ENCODE measurements at places on chromosomes 3 and 15. TPM values are rescaled to one million over a fixed set of nuclear protein-coding genes. Genes with fewer than 3 reads are reported as not detected.

- no peak for DNase-seq
These were observed 71.0 kb upstream of the GALNT15 start for GRCh38 chr3:16103472-16103871.

Gene CIB2
- 29.9 TPM for polyA plus RNA-seq

DNA sequence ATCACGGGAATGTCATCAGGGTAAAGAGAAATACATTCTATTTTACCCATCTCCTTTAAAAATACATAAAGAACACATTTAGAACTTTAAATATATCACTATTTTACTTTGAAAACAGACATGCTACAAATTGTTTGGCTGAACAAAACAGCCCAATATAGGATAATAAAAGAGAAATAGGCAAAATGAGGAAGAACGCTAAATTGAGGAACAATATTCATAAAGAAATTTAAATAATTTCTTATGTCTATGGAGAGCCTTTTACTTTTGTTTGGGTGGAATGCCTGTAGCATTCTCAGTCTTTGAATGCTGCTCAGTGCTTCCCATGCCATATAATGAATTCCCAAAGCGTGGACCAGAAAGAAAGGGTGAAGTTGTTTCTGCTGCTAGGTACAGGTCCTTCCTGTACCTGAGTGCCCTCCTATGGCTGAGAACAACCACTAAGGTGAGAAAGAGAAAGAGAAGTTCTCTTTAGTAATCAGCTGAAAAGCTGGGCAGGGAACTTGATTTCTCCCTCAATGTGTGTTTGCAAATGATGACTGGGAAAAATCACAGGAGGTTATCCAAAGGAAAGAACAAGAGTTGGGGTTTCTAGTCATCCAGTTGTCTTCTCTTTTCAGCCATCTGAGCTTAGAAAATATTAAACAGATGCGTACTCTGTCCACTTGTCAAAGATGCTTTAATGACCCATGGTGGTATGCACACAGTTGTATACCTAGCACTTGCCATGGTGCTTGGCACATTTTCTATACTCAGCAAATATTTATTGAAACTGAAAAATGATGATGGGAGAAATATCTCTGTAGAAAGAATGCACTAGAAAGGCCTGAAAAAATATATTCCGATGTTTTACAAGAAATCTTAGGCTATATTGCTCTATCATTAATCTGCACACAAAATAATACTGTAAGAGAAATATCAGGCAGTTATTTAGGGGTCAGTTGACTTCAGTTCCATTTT, 404.6 kb downstream of the TIGIT start:
- DNase-seq, result no peak

DNA sequence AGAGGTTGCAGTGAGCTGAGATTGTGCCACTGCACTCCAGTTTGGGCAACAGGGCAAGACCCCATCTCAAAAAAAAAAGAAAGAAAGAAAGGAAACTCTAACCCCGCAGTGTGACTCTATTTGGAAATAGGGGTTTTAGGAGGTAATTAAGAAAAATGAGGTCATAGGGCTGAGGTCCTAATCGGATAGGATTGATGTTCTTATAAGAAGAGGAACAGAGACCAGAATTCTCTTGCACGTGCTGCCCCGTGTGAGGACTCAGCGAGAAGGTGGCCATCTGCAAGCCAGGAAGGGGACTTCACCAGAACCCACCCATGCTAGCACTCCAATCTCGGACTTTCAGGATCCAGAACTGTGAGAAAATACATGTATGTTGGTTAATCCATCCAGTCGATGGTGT, 25.8 kb downstream of the KLHL6 start:
- no peak for DNase-seq

Gene ARHGEF26
- 3.9 TPM for polyA plus RNA-seq

Gene BSN
- polyA plus RNA-seq, result 0.11 TPM

GRCh38 chr3:143736205-143736997, 111.9 kb downstream of the SLC9A9 start:
- DNase-seq, result no peak

- DNase-seq, result no peak
These were observed 35.4 kb upstream of the SLC7A14 start for GRCh38 chr3:170621256-170621655.

GRCh38 chr15:81265256-81265943, 58.5 kb downstream of the STARD5 start:
- no peak for DNase-seq

DNA sequence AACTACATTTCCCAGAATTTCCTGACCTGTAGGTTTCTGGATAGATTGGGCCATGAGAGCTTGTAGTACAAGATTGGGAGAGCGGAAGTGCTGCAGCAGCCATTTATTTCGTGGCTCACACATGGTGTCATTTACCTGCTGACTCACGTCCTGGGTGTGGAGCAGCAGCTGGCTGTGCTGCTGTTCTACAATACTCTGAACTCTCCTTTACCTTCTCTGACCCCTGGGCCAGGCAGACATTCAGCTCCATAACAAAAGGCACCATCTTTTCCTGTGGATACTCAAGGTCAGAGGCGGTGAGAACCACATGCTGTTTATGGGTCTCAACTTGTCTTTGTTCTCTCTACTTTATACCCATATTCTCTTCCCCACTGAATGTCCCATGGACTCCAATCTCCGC, 490.2 kb downstream of the IGSF11 start:
- DNase-seq, result no peak

DNA sequence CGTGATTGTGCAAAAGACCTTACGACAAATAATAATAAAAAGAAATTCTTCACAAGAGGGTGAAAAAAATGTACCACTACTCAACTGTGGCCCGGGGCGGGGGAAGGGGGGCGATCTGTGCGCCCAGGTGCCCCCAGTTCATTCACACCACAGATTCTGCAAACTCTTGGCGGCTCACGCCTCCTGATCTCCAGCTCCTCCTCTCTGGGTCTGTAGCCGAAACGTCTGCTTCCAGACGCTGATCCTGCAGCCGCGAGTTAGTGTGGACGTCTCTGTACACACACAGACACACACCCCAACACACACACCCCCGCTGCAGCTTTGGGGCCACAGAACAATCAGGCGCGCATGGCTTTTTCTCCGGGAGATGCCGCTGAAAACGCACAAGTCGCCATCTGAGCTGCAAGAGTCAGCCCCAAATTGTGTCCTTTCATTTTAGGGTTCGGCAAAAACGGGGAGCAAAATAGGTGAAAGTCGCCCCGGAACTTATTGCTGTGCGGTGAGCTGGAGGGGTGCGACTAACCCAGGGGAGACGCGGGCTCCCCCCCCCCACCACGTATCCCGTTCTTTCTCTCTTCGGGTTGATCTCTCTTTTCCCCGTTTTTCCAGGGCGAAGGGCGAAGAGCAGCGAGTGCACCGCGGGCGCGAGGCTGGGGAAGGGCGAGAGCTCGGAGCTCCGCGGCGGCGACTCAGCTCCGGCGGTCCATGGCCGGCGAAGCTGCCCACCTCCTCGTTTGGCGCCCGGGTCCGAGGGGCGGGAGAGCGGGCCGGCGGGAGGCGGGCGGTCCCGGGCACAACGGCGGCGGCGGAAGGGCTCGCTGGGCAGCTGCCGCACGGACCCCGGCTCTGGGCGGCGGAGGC, 505 bp upstream of the WNT5A start:
- DNase-seq, result peak; percentile 36

Gene FAH
- polyA plus RNA-seq, result 121 TPM

Gene NEK11
- polyA plus RNA-seq, result 7.9 TPM

DNA sequence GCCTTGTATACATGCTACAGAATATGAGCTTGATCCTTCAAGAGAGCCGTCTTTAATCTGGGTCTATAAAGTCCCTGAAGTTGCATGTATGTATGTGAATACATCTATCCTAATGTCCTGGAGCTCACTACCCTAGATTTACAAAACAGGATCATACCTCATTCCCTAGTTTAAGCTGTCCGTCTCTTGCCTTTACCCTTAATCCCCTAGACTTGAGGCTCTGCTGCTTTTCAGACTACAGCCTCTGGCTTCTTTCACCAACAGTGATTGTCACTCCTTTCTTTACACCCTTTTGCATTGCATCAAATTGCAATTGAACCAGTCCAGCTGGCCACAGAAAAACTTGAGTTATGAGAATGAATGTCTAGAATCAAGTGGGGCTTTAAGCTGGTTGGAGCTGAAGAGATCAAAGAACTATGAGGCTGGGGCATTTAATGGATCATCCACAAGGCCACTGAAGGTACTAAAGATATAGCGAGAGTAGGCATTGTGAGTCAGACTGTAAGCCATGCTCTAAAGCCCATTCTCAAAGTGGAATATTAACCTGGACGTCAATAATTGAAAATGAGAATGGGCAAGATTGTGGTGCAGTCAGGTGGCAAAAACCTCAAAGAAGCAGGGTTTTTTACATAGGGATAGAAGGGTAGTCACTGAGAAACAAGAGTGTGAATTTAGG, 12.3 kb upstream of the PLD1 start:
- peak; percentile 43 for DNase-seq

DNA sequence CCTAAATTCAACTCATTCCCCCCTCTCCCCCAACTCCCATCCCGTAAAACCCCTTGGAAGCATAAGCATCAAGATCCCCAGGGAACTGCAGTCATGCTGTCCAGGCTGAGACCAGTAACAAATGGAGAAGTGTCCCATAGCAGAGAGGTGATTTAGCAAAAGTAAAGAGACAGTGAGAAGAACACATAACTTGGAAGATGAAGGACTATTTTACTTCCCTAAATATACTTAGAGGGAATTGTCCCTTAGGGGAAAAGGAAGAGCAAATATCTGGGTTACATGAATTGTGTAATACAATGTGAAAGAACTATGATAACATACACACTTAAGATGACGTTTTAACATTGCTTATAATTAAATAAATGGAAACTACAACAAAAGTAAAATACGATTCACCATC, 61.6 kb upstream of the LRRFIP2 start:
- no peak for DNase-seq

- DNase-seq, result no peak
These were observed 379.5 kb upstream of the SUCLG2 start for GRCh38 chr3:68033867-68034266.

Gene NRROS
- 2.0 TPM for polyA plus RNA-seq

Gene GOLGA6A
- not detected for polyA plus RNA-seq

Gene BFSP2
- 0.86 TPM for polyA plus RNA-seq

DNA sequence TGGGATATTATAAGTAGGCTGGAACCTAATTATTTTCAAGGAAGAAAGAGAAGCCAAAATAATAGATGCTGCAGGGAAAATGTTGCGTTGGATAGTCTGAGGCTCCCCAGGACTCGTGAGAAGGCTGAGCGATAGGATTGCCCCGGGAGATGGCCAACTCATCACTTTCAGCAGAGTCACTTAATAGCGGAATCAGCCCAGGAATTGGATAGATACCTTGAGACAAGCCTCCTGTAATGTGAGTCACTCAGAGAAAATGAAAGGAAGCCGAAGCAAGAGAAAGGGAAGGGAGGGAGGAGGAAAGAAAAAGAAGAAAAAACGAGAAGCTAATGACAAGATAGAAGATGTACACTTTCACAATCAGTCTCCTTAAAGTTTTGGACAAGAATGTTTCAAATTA, 94.3 kb downstream of the SQOR start:
- DNase-seq, result no peak

GRCh38 chr15:24857763-24858162, 97.0 kb upstream of the SNRPN start:
- DNase-seq, result no peak

DNA sequence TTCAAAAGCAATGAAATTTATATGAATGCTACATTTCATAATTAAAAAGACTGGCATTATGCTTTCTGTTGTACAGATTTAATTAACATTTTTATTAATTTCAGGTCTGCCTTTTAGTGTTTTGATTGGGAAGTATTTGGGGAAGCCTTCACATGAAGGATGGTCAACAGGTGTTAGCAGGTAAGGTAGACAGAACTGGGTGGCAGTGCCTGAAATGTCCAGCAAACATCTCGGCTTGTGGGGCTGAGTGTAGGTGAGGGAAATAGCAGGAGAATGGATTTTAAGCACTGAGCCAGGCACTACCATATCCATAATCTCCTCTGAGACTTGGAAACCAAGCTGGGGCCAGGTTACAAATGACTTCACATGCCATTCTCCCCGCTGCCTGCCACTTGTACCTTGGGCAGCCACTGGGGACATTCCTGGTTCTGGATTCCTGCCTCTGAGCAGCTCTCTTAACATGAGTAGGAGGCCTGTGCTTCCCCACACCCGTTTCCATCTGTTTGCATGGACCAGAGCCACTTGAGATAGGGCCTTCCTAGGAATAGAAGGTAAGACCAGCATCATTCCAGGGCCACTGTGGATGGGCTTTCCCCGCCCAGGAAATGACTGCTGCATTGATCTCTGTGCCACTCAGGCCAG, 125.9 kb upstream of the HES1 start:
- DNase-seq, result no peak

DNA sequence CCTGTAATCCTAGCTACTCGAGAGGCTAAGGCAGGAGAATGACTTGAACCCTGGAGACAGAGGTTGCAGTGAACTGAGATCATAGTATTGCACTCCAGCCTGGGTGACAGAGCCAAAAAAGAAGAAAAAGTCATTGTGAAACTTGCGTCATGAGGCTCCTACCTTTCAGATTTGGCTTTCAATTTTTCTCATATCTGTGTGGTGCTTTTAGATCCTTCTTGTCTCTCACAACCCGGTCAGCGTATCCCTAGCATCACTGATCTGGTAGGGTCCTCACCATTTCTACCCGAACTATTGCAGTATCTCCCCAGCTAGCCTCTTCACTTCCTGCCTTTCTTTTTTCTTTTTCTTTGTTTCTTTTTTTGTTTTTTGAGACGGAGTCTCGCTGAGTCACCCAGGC, 21.6 kb upstream of the GCNT3 start:
- no peak for DNase-seq

Gene FYCO1
- polyA plus RNA-seq, result 11.1 TPM

GRCh38 chr3:116552246-116552645, 107.0 kb upstream of the LSAMP start:
- DNase-seq, result peak; percentile 73

Gene CHRNB4
- 0.32 TPM for polyA plus RNA-seq

- no peak for DNase-seq
These were observed 80.8 kb downstream of the SMAD3 start for GRCh38 chr15:67146234-67146633.

Gene HEMK1
- 30.3 TPM for polyA plus RNA-seq

DNA sequence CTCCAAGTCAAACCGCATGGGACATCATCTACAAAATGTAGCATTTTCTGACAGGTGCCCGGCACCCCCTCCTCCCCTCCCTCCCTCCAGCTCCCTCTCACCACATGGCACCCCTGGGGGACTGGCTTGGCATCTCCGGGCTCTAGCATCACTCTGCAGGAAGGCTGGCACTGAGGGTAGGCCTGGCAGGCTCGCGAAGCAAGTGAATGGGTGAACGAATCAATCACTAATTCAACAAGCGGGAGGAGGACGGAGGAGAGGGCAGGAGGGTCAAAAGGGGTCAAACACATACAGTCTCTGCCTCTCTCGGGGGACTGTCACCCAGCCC, 155.7 kb downstream of the NUP210 start:
- DNase-seq, result peak; percentile 48

GRCh38 chr3:45896956-45897355, 10.6 kb downstream of the CCR9 start:
- DNase-seq, result no peak

Gene ANP32A
- polyA plus RNA-seq, result 148 TPM

GRCh38 chr3:39644176-39644575, 165.2 kb upstream of the MYRIP start:
- DNase-seq, result no peak

Gene FAM227B
- 12.2 TPM for polyA plus RNA-seq

- no peak for DNase-seq
These were observed 32.2 kb upstream of the MUC13 start for GRCh38 chr3:124966521-124967445.

GRCh38 chr3:140447136-140447535, 230.7 kb upstream of the TRIM42 start:
- DNase-seq, result no peak

All from kidney (tissue), 22 donors.